ENCODE measurements at places on chromosomes 5 and 9.
A peak's percentile ranks its signal among the peaks of the same experiment; 100 is the strongest.

- H3K27me3 ChIP-seq = no peaks in the 10 kb centered on the region
- no peak overlapping the region for H3K27ac ChIP-seq
- no peak overlapping the region for H3K4me3 ChIP-seq
- H3K36me3 ChIP-seq = peaks cover 18% of the 10 kb centered on the region
Observed at GRCh38 chr5:652773-653350, 40.3 kb downstream of the TPPP start.

DNA sequence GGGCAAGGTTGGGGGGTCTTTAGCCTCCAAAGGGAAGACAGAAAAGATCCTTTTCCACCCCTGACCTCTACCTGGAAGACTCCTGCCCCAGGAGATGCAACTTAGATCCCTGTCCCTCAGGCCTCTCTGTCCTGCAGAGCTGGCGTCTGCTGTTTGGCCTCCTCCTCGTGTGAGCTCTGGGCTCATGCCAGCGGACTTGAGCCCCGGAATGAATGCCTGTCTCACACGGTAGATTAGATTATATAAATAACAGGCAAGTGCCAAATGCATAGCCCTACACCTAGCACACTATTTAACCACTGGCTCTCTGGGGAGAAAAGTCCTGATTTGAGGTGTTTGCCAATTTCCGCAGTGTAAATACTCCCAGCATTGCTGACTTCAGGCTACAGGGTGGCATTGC, 1.4 kb upstream of the WNK2 start:
- no peaks in the 10 kb centered on the region for H3K4me1 ChIP-seq
- H3K36me3 ChIP-seq = no peaks in the 10 kb centered on the region
- H3K4me3 ChIP-seq = no peak overlapping the region
- peaks cover 43% of the 10 kb centered on the region for H3K27me3 ChIP-seq
- no peak for DNase-seq
- H3K27ac ChIP-seq = no peak overlapping the region

GRCh38 chr9:85038824-85039608, 369.5 kb downstream of the NTRK2 start:
- no peaks in the 10 kb centered on the region for H3K27me3 ChIP-seq
- H3K4me1 ChIP-seq = no peaks in the 10 kb centered on the region
- DNase-seq = no peak
- no peaks in the 10 kb centered on the region for H3K36me3 ChIP-seq
- H3K27ac ChIP-seq = no peak overlapping the region
- no peak overlapping the region for H3K4me3 ChIP-seq

DNA sequence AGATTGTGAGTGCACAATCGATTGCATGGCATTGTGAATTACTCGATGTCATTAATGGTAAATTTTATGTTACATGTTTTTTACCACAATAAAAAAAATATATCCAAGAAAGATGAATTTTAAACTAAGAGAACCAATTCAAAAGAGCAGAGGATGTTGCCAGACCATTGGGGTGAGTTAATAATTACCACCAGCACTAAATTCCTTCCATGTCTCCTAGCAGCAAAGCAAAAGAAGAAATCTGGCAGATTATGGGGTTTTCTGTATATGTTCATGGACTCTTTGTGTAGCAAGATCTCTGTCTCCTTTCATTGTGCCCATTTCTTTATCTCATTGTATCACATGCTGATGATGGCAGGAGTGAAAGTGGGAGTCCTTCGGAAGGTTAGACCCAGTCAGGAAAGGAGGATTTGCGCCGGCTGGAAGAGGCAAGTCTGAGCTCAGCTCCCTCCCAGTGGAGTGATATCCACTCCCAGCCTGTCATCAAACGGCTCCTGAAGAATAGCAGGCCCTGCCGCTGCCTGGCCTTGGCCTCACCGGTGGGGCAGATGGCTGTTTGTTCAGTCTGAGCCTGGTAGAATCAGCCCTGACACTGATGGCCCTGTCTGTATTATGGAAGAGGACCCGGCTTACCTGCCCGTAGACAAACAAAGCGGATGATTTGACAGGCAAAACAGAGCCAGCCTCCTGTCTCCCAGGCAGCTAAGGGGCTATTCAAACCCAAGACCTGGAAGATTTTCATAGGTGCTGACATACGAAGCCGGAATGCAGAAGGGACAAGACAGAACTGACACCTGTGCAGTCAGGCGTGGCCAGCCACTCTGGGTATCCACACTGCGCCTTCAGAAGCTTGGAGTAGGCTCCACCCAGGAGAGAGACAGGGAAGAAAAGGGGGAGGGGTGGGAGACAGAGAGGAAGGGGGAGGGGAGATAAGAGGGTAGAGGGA, 21.9 kb upstream of the FOXE1 start:
- H3K4me3 ChIP-seq = peak overlapping the region; percentile 48
- no peaks in the 10 kb centered on the region for H3K36me3 ChIP-seq
- H3K27me3 ChIP-seq = 0 out of 2 replicates have a peak, but pooled peaks cover 6% of the 10 kb centered on the region
- no peak overlapping the region for H3K27ac ChIP-seq
- peak; percentile 53 for DNase-seq
- peaks cover 3% of the 10 kb centered on the region for H3K4me1 ChIP-seq

DNA sequence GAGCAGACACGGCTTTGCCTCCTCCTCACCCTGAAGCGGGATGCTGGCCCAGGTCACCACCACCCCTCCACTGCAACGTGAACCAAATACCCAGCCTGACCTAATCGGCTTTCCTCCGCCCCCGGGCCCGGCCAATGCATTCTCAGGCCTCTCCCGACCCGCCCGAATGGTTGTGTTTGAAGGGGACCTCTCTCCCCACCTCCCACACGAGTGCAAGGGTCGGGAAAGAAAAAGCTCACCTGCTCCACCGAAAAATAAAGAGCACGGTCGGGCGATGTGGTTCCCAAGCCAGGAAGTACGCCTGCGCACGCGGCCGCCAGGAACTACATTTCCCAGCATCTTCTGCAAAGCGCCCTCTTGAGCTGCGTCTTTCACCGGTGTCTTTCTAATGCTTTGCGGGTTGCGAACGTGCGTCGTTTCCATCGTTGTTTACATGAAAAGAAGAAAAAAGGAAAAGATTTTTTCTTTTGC, at the start of gene ZNF883:
Gene ZNF883 (minus strand): TSS at position 282 of the 471 bp plus-strand sequence.
- H3K27ac ChIP-seq = no peak within 1 kb of the TSS
- no peaks in the 10 kb centered on the region for H3K27me3 ChIP-seq
- peak; percentile 80 for DNase-seq
- no peaks in the 10 kb centered on the region for H3K36me3 ChIP-seq

- H3K27ac ChIP-seq = no peak overlapping the region
- no peak overlapping the region for H3K4me3 ChIP-seq
- no peaks in the 10 kb centered on the region for H3K27me3 ChIP-seq
- no peak for DNase-seq
- H3K36me3 ChIP-seq = no peaks in the 10 kb centered on the region
Observed at GRCh38 chr5:80213466-80213865, 42.4 kb downstream of the SERINC5 start.

- no peak for DNase-seq
- no peaks in the 10 kb centered on the region for H3K36me3 ChIP-seq
- H3K27ac ChIP-seq = no peak overlapping the region
- no peaks in the 10 kb centered on the region for H3K27me3 ChIP-seq
- peaks cover 17% of the 10 kb centered on the region for H3K4me1 ChIP-seq
- no peak overlapping the region for H3K4me3 ChIP-seq
Observed at GRCh38 chr5:177609076-177610059, 9.4 kb downstream of the B4GALT7 start.

All from H1 (cell line).